ENCODE measurements at places on chromosomes 3 and 15.

GRCh38 chr3:32398531-32398930 lies 6.9 kb downstream of the CMTM7 start:
- no peak for DNase-seq

DNA sequence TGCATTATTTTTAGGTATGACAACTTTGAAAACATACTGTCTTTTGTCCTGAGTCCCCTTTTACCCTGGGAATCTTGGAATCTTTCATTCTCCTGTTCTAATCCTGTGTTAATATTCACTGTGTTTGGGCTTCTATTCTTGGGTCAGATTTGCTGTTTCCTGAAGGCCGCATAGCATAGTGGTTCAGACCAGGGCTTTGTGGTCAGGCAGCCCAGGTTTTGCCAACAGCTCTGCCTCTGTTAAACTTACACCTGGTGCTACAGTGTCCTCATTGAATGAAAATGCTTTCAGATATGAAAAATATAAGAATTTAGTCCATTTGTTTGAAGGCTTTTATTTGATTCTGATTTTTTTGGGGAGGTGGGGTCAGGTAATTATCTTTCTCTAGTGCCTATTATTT lies 58.4 kb downstream of the SLC25A26 start:
- DNase-seq, result no peak

DNA sequence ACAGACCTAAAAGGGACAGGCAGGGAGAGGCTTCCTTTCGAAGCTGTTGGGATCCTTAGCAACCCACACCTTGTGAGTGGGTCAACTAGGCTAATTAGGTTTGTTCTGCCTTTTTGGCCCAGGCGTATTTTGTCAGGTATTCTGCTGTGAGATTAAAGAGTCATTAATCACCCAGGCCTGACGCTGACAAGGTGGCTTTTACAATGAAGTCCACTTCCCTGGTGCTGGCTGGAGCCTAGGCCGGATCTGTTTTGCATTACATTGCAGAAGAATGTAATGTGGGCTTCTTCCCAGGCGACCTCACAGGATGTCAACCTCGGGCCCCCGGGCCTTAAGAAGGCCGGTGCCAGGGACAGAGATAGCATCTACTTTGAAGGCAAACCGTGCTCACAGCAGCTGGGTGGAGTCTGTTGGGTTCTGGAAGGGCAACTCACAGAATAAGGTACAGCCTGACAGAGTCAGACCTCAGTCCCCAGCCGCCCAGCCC lies 76.9 kb downstream of the HES1 start:
- DNase-seq, result no peak

DNA sequence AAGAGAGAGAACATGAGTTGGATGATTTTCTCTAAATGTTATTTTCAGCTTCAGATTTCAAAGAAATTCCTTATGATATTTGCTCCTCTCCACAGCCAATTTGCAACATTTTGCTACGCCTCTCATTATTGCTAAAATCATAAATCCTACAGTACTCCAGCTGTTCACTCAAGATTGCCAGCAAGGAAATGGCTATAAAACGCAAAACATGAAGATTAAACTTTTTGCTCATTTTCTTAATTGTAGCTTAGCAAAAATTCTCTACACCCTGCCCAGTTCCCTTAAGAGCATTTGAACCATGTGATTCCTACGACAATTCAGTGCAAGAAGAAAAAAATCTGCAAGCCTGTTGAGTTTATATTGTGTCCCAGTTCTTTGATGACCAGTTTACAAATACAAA lies 6.8 kb downstream of the CHRNA3 start:
- DNase-seq, result no peak

GRCh38 chr3:163952499-163952898 lies 1125.8 kb downstream of the SI start:
- DNase-seq, result no peak
